ENCODE measurements at places on chromosomes 1 and 21.
A peak's percentile ranks its signal among the peaks of the same experiment; 100 is the strongest.

DNA sequence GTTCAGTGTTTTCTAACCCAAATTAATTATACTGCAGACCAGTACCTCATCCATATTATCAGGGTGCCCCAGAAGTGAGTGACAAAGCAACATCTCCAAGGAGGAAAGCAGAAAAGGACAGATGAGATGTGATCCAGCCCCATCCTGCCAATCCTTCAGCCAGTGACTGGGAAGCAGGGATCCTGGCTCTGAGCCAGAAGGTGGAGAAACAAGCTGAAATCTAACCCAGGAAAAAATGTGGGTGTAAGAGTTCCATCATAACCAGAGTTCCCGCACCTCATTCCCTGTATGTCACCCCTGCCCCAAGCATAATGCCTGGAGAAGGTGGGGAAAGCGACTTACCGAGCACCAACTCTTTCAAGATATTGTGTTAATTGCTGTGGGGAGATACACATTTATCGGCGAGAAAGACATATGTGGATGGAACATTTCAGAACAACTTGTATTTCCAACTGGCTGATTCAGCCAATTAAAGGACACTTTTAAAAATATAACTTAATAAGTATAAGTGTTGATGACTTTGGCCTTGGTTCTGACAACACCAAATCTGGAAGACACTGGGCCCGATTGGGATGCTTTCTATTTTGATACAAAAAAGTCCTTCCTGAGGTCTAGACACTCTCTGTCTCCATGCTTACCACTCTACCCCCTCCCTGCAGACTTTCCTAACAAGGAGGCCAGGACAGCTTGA lies 14.9 kb downstream of the PLEKHA6 start:
- no peak for DNase-seq

GRCh38 chr21:38985568-38986378 lies 180.0 kb downstream of the ETS2 start:
- DNase-seq: peak; percentile 97

DNA sequence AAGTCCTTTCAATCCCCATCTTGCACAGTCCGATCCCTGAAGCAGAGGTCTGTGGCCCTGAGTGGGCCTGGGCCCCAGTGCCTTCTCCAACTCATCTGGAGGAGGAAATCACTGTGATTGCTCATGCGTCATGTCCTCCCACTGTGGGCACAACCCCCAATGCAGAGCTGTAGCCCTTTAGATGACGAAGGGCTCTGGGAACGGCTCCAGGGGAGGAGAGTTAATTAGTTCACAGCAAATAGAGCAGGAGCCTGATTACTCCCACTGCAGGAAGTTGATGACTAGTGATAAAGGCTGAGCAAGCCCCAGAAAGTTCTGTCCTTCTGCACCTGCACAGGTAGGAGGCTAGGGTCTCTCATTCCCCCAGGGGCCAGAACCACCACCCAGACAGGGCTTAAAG lies 111.5 kb downstream of the CCDC185 start:
- peak; percentile 97 for DNase-seq

GRCh38 chr1:108523829-108524228 lies 36.1 kb upstream of the EEIG2 start:
- DNase-seq: no peak

DNA sequence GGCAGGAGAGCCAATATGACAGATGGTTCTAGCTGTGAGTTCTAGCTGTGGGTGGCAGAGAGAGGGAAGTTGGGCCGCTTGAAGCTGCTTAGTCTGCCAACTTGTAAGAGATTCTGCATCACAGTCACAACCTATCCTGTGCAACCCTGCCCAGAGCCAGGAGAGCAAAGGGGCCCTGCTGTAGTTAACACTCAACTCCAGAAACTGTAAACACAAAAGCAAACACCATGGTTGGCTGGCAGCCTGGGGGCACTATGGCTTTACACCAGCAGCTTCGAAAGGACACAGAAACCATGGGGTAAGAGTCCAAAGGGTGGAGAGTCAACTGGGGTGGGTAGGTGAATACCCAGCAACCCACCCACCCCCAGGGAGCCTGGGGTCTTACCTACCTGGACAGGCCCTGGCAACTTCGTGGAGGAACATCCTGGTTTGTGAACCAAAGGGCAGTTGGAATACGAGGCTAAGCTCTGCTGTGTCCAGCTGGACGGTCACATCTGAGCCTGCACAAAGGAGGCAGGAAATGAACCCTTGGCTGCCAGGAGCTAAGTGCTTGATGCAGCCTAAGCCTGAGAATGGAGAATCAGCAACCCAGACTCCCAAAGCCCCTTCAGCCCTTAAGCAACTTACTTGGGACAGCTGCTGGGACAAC lies 6.4 kb downstream of the INPP5B start:
- DNase-seq: no peak

DNA sequence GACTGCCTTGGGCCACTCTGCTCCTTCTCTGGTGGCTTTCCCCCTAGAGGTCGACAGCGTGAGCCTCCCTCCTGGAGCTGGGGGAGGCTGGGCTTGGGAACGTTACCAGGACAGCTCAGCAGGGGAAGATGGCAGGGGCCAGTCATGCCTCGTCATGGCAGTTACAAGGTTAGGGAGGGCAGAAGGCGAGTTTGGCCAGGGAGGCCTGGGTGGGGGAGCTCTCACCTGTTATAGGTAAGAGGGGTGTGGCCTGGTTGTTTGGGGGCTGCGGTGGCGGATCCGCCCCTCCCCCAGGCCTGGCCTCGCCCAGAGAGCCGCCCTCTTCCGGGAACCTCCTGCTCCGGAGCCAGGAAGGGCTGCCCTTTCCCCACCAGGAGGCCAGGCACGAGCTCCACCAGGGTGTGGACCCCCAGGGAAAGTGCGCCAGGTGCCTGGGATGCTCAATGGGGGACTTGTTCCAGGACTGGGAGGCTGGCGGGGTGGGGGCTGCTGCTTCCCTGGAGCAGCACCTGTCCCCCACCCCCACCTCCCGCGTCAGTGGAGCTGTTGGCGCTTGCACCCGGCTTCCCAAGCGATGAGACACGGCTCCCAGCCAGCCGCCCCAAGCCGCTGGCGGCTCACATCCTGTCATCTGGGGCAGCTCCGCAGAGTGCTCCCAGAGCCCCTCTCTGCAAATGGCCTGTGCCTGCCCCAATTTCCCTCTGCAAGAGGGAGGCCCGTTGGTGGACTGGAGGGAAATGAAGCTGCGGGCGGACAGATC lies 23.6 kb upstream of the PKP1 start:
- peak; percentile 83 for DNase-seq

DNA sequence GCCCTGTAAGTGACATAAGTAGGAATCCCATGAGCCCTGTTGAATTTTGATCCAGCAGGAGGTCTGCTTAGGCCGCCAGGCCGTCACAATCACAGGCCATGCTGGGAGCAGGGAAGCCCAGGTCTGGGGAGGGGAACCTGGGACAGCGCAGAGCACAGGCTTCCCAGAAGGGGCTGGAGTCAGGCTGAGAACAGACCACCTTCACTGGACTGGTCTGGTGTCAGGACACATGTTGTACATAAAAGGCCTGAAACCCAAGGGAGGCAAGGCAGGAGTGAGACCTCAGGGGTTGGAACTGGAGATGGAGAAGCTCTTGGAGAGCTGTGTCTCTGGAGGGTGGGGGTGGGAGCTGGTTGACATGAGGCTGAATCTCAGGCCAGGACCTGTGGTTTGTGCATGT lies 63.3 kb upstream of the ARTN start:
- no peak for DNase-seq

- no peak for DNase-seq
Observed at GRCh38 chr1:66617362-66618184, 83.6 kb downstream of the SGIP1 start.

GRCh38 chr1:208106218-208106617 lies 138.0 kb downstream of the PLXNA2 start:
- DNase-seq: no peak
